IPS DF 6.9 (cell line): ENCODE measurements at places on chromosomes 13 and 19.

- DNase-seq = no peak
Observed at GRCh38 chr13:99522298-99522697, 21.0 kb downstream of the TM9SF2 start.

DNA sequence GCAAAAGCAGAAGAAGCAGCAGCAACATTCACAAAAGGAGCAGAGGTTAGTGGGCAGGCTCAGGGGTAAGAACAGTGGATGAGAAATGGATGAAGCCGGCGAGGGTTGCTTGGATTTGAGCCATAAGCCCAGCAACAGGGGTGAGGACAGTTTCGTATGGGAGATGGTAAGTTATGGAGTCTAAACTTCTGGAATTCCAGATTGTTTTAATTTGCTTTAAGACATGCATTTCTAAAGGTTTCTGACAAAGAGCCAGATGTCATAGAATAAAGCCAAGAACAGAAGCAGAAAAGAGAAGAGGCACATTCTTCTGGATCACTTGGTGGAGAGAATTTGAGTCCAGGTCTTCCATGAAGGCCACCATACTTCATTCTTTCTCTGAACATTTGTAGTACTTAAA is 76.6 kb downstream of the TNFSF11 start:
- DNase-seq = no peak

GRCh38 chr13:83183439-83184149 is 698.7 kb downstream of the SLITRK1 start:
- DNase-seq = no peak

- no peak for DNase-seq
Observed at GRCh38 chr13:46181840-46182490, at the start of gene LCP1. Gene LCP1, minus strand, starts transcription at chr13:46182177. Its CDS starts 22,515 bp downstream, at chr13:46159662.

DNA sequence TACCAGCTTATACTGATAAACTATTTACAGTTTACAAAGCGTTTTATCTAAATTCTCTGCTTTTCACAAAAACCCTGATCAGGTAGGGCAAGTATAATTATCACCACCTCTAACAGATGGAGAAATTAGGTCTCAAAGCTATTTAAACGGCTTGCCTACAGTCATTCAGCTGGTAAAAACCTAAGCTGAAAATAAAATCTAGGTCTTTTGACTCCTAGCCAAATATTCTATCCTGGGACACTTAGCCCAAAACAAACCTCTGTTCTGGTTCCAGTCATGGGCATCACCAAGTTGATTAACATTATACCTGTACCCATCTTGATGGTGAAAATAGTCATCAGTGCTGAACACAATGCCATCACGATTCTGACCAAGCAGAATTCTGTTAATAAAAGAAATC is 11.4 kb downstream of the N4BP2L2 start:
- DNase-seq = no peak
